CD8-positive, alpha-beta T cell (primary cell): ENCODE measurements at places on chromosomes 2 and 18. TPM values are rescaled to one million over a fixed set of nuclear protein-coding genes. Genes with fewer than 3 reads are reported as not detected.

DNA sequence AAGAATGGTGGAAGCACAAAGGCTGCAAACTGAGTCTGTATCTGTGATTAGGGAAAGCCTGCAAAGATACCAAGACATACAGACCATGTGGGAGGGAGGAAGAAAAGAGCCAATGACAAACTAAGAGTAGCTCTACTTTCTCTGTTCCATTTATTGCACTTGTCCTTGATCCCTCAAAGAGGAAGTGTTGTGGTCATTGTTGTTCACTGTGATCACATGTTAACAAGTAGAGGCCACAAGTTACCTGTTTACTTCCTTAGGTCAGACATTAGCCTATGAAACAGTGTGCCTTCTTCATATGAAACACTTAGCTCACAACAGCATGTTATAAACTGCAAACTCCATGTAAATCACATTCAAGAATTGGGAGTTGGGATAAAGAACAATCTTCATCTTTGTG lies 32.6 kb downstream of the MAP2 start:
- no peak for DNase-seq

DNA sequence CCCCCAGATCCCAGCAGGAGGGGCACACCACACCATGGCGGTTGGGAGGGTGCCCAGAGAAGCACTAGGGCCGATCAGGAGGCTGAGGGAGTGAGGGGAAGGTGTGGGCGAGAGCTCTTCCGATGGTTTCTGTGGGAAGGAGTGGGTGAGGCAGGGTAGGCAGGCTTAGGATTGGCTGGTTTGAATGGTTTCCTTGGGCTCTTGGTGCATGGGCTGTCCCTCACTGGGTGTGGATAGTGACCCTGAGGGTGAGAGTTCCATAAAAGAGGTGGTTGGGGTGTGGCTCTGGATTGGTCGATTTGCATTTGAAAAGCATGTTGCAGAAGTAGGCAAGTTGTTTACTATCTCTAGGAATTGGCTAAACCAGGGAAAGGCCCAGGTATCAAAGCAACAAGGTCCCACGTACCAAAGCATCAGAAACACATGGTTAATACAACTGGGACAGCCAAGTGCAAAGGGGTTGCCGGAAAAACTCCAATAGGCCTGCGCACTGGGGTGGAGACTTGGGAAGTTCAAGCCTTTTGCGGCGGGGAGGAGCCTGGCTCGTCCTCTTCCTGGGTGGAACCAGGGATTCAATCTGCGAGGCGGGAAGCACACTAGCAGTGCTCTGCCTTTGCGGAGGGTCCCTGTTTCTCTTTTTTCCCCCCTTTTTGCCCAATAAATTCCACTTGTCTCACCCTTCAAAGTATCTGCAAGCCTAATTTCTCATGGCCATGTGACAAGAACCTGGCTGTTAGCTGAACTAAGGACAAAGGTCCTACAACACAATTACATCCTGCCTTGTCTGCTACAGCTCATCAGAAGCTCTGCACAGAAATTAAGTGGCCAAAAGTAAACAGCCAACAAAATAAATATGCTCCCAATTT lies 43.2 kb downstream of the IL1R2 start:
- DNase-seq = no peak

GRCh38 chr2:148259674-148260073 lies 238.8 kb downstream of the MBD5 start:
- no peak for DNase-seq

DNA sequence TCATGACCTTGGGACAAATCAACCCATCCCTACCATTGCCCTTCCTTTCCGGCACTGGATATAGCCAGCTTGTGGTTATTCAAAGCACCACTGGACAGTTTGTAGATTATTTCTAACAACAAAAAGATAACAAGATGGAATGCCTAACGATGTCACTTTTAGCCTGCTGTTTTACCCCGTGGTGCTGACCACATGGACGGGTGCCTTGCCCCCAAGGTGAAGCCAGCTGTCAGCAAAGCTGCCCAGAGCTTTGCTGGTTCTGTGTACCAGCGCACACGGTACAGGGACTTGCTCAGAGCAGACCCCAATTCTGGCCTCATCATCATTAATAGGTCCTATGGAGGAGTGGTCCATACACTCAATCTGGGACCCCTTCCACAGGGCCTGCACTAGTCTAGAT lies 118.2 kb downstream of the MTCL1 start:
- no peak for DNase-seq

GRCh38 chr2:32960647-32961403 lies 14.1 kb downstream of the LTBP1 start:
- DNase-seq = no peak

GRCh38 chr2:120673571-120674061 lies 62.1 kb upstream of the GLI2 start:
- no peak for DNase-seq

Gene HOXD13
- total RNA-seq = not detected

Gene SLC38A11
- total RNA-seq = not detected

Gene LGALSL
- total RNA-seq = 0.39 TPM

DNA sequence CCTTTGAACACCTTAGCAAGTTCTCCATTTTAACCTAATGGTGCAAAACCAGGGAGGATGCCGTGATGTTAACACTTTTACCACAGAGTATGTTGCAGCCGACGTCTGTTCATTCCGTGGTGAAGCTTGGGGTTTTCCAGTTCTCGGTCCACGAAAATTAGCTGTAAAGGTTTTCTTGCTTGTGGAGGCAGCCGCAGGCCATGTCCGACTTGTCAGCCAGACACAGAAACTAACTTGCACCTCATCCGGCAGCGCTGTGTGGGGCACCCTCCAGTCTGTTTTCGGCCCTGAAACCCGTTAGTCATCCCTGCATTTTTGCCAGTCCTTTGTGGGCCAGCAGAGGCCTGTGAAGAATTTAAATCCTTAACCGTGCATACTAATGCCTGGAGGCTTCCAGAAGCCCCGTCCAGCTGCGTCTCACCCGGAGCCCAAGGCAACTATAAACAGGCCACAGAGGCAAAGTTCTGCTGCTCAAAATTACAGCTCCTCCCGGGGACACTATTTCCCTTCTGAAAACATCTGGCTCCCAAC lies 70.6 kb downstream of the SH3YL1 start:
- peak; percentile 40 for DNase-seq

DNA sequence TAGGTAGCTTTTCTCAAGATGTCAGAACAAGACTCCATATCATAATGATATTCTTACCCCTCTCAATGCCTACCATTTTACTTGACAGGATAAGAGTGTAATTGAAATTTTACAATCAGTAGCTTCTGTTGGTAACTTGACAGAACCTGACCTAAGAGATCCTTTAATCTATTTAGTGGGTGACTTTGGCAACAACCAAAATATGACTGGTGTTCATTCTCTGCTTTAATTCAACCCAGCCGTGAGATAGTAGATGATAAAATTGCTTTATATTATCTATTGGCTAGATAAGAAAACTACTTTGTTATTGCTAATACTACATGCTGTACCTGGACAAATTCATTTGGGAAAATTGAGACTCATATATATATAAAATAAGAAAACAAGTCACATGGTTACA lies 770.2 kb upstream of the NXPH2 start:
- DNase-seq = no peak

DNA sequence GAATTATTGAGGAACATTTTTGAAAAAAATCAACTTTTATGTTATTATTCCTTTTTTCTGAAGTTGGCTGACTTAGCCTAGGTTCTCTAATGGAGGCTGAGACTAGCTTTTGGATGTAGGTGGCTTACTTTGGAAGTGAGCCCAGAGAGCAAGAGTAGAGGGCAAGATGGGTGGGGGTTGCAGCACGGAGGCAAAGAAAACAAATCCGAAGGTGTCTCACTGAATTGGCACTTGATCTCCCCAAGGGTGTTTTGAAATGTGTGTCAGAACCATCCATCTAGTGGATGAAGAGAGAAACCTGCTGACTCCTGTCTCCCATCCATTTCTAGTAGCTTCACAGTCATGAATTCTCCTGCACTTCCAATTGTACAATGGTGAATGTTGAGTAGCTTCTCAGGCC lies 390.7 kb downstream of the TMEM182 start:
- no peak for DNase-seq

Gene ZNF385B
- total RNA-seq = not detected

DNA sequence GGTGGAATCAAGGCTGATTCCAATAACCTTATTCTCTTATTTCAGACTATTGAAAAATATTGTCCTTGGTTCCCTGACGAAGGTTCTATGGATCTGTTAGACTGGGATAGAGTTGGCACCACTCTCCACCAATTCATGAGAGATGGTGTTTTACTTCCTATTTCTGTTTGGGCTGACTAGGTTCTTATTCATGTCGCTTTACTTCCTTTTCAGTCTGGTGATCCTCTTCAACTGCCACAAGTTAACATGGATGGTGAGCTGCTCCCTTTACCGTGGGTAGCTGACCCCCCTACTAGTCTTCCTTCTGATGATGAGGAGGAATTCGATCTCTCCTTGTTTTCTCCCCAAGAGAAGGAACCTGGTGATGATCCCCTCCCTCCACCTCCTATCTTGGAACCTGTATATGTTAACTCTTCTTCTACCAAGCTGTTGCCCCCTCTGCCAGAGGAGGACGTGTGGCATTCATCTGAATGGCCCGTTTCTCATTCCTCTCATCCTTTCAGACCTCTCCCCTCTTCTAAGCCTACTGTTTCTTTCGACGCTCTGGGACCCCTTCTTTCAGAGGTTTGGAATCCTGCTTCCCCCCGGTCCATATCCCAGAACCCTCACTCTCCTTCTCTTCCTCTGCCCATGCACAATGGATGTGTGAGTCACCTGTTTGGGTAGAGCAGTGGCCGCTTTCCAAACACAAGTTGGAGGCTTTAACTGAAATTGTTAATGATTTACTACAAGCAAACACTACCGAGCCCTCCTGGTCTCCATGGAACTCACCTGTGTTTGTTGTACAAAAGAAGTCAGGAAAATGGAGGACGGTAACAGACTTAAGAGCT lies 13.5 kb upstream of the CNOT11 start:
- DNase-seq = no peak

Gene PRKD3
- total RNA-seq = 37.2 TPM

Gene CFC1
- total RNA-seq = not detected

- no peak for DNase-seq
Observed at GRCh38 chr18:53864770-53865169, 359.7 kb downstream of the MBD2 start.

DNA sequence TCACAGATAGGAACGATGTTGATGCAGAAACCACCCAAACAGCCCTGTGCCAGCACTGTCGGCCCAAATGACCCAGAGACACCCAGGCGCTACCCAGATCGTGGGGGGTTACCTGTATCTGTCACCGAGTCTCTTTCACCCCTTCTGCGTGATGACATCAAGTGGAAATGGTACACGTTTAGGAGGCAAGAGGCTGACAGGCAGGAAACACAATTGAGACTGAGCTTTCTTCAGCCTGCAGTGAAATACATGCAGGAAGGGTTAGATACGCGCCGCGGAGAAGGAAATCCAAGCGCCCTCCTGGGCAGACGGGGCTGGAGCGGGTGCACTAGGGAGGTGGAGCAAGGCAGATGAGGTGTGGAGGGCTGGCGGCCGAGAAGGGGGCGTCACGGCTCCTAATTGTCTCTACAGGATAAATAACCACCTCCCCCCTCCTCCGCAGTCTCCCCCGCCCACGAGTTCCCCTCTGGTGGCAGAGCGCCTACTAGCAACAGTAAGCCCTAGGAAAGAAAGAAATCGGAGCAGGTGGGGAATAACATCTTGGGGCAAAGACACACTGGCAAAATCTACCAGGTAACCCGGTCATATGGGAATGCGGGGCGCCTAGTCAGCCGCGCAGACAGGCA lies at the start of gene RNF152:
Gene RNF152, minus strand, starts transcription at position 325 of the 626 bp plus-strand sequence. CDS start 76,544 bp downstream, outside the sequence.
- DNase-seq = peak; percentile 13

DNA sequence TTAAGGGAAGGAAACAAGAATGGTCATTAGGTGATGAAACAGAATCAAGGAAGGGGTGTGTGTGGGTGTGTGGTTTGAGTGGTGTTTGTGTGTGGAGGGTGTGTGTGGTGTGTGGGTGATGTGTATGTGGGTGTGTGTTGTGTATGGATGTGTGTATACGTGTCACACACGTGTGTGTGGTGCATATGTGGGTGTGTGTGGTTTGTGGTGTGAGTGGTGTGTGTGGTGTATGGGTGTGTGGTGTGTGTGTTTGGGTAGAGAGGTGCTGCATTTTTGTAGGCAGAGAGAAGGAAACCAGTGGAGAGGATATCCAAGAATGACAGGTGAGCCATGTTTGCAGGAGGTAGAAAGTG lies 1.1 kb upstream of the CEP192 start:
- peak; percentile 24 for DNase-seq

Gene CRACDL
- 0.75 TPM for total RNA-seq

- DNase-seq = no peak
Observed at GRCh38 chr2:179044500-179044899, 5.4 kb downstream of the CCDC141 start.

DNA sequence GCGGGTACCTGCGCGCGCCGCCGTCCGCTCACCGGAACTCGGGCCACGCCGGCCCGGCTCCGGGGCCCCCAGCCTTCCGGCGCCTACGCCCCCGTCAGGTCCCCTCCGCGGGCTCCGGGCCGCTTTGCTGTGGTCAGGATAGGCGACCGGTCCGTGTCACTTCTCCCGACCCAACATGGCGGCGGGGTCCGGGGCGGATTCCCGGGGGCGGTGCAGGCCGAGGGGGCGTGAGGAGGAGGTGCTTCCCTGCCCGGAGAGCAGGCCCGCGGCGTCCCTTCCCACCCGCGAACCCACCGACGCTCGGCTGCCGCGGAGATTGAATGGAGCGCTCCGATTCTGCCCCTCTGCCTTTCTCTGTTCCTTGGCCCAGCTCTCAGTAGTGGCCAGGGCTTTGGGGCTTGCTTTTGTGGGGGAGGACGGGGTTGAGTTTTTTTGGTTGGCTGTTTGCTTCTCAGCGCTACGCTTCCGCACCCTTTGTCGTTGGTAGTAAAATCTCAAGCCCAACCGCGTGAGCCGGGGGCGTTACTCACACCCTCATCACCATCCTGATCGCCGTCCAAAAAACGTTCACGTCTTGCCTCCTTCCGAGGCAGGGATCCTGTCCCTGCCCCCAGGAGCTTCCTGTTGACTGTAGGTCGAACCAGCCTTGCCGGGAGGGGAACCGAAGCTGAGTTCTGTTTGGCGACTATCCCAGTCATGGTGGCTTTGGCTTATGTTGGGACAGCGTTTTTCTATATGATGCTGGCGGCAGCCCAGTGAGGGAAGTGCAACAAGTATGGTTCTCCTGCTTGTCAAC lies 532 bp upstream of the YES1 start:
- DNase-seq = peak; percentile 79

DNA sequence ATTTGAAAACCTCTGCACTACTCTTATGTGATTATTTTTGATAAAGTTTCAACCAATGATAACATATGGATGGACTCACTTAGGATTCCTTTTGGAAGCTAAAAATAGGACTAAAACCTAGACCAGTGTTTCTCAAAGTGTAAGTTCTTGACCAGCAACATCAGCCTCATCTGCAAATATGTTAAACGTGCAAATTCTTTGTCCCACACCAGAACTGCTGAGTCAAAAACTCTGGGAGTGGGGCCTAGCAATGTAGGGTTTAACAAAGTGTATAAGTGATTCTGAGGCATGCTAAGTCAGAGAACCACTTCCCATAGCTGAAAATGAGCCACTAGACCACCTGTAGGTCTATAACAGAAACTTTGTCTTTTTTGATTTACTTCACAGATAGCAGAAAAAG lies 1247.2 kb upstream of the PIK3C3 start:
- DNase-seq = no peak

DNA sequence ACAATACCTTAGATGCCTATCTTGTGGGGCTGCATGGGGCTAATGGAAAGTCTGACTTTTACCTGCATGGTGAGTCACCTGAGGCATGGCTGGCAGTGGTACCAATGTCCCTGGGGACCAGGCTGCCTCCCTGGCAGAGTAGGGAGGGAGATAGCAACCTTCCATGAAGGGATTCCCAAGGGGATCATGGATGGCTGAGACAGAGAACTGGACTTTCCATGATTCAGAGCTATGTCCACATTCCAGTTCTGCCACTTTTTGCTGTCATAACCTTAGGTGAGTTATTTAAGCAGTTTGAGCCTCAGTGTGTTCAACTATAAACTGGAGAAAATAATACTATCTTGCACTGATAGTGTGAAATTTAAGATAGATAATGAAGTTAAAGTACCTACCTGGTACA lies 178.6 kb downstream of the SETBP1 start:
- no peak for DNase-seq
